Activated naive CD8-positive, alpha-beta T cell treated with anti-CD3 and anti-CD28 coated beads for 36 hours (primary cell): ENCODE measurements at places on chromosomes 3 and 15. TPM values are rescaled to one million over a fixed set of nuclear protein-coding genes. Genes with fewer than 3 reads are reported as not detected.

Gene FBXO40
- total RNA-seq, result not detected

Gene GP9
- total RNA-seq, result not detected

Gene RAB11A
- total RNA-seq, result 130 TPM

Gene STAC
- not detected for total RNA-seq

Gene TCF12
- total RNA-seq, result 55.8 TPM

Gene TMEM212
- not detected for total RNA-seq

Gene TJP1
- total RNA-seq, result not detected

Gene BNC1
- total RNA-seq, result not detected

Gene RHOV
- 0.45 TPM for total RNA-seq

Gene FILIP1L
- 0.35 TPM for total RNA-seq

Gene LYZL4
- not detected for total RNA-seq

Gene FAM107A
- not detected for total RNA-seq

Gene LRRC34
- total RNA-seq, result 4.0 TPM

Gene RNF13
- total RNA-seq, result 29.5 TPM

Gene ZKSCAN7
- total RNA-seq, result 4.4 TPM

Gene OR5H2
- not detected for total RNA-seq

Gene KLHL40
- total RNA-seq, result not detected

Gene SLC27A2
- total RNA-seq, result 15.0 TPM

Gene PPP1R14D
- not detected for total RNA-seq

Gene PPARG
- 0.47 TPM for total RNA-seq

Gene C3orf70
- total RNA-seq, result 0.06 TPM

Gene HESX1
- 0.38 TPM for total RNA-seq

Gene BOC
- 0.44 TPM for total RNA-seq
